ENCODE measurements at places on chromosomes 7 and 10. TPM values are rescaled to one million over a fixed set of nuclear protein-coding genes. Genes with fewer than 3 reads are reported as not detected.

GRCh38 chr10:43046288-43046991, 30.4 kb upstream of the RET start:
- H3K27ac ChIP-seq, result no peak overlapping the region
- no peak overlapping the region for H3K4me3 ChIP-seq
- DNase-seq, result no peak
- H3K27me3 ChIP-seq, result no peaks in the 10 kb centered on the region
- no peaks in the 10 kb centered on the region for H3K36me3 ChIP-seq

Gene TMEM196
- total RNA-seq, result 0.12 TPM

DNA sequence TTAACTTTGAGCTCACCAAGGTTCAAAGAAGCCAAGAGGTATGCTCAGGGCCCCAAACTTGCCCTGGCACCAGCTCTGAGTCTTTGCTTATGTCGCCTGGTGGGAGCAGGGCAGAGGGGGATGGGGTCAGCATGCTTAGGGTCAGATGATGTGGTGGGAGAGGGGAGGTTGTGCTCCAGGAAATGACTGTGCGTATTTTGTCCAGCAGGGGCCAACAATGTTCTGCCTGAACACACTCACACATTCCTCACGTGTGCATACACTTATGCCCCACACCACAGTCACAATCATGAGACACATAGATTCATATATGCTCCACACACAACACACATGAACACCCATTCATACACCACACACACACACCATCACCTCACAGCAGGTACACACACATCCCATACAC, 4.4 kb upstream of the RAMP3 start:
- no peak for DNase-seq
- no peaks in the 10 kb centered on the region for H3K27me3 ChIP-seq
- H3K36me3 ChIP-seq, result no peaks in the 10 kb centered on the region
- H3K4me3 ChIP-seq, result no peak overlapping the region

DNA sequence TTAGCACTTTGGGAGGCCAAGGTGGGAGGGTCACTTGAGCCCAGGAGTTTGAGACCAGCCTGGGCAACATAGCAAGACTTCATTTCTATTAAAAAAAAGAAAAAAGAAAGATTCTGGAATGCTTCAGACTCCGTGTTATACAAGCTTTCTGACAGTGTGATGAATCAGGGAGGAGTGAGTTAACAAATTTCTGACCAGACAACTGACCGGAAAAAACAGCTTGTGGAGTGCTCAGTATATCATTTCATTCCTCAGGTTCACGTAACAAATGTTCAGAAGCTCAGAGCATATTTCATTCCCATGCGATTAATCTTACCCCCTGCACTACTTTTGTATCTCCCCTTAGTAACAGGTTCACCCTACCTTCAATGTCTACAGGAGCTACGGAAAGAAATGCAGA, 28.6 kb upstream of the TNPO3 start:
- H3K27ac ChIP-seq, result no peak overlapping the region
- H3K4me3 ChIP-seq, result no peak overlapping the region
- H3K27me3 ChIP-seq, result no peaks in the 10 kb centered on the region
- H3K36me3 ChIP-seq, result no peaks in the 10 kb centered on the region
- DNase-seq, result no peak
- H3K4me1 ChIP-seq, result no peaks in the 10 kb centered on the region

DNA sequence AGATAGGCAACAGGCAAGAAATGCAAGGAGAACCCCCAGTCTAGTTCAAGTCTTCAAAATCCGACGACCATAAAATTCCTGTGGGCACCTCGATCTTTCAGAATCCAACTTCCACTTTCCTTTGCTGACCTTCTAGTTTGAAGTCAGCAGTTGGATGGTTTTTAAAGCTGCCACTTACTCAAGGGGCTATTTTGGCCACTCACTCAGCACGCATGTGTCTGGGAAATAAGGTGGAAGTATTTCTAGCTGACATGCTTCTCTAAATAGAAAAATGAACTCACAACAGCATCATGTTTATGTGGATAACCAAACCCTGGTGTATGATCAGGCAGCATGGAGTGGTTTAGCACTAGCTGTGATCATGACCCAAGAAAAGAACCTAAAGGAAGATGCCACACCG, at the start of gene NRAP:
Gene NRAP, minus strand, starts transcription at position 134 of the 400 bp plus-strand sequence. CDS start 159 bp downstream, outside the sequence.
- DNase-seq, result no peak
- H3K36me3 ChIP-seq, result no peaks in the 10 kb centered on the region
- no peak within 1 kb of the TSS for H3K27ac ChIP-seq
- H3K4me1 ChIP-seq, result no peaks in the 10 kb centered on the region

DNA sequence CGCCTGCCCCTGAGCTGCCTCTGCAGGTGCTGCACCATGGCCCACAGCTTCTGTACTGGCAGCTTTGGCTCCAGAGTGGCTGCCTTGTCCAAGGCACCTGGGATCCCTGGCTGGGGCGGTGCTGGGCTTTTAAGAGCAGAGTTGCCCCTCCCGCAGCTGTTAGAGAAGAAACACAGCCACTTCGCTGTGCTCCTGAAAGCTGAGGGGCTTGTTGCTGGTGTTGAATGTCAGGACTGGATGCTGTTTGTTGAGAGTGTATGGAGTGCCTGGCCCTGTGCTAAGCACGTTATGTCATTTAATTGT, 6.2 kb downstream of the FAM241B start:
- no peak overlapping the region for H3K27ac ChIP-seq
- no peak for DNase-seq
- no peaks in the 10 kb centered on the region for H3K36me3 ChIP-seq
- H3K4me3 ChIP-seq, result no peak overlapping the region

GRCh38 chr7:40876601-40877000, 741.8 kb downstream of the SUGCT start:
- DNase-seq, result no peak
- H3K36me3 ChIP-seq, result no peaks in the 10 kb centered on the region
- no peaks in the 10 kb centered on the region for H3K4me1 ChIP-seq
- no peaks in the 10 kb centered on the region for H3K27me3 ChIP-seq
- H3K27ac ChIP-seq, result no peak overlapping the region

DNA sequence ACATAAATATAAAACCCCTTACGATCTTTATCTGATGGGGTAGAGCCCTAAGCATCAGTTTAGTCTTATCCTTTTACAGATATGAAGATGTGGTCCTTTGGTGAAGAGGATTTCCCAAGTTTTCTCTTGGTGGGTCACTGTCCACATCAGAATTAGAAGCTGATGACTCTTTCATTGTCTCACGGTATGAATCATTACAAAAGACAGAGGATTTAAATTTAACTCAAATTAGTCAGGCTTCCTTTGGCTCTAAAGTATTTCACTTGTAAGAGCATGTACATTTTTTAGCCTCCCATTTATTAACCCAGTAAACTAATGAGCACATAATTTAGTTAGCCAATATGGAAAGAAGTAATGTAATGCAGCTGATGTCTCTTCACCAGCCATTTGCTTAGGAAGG, 49.9 kb upstream of the TMEM26 start:
- no peaks in the 10 kb centered on the region for H3K27me3 ChIP-seq
- no peak overlapping the region for H3K27ac ChIP-seq
- H3K36me3 ChIP-seq, result no peaks in the 10 kb centered on the region
- no peaks in the 10 kb centered on the region for H3K4me1 ChIP-seq

DNA sequence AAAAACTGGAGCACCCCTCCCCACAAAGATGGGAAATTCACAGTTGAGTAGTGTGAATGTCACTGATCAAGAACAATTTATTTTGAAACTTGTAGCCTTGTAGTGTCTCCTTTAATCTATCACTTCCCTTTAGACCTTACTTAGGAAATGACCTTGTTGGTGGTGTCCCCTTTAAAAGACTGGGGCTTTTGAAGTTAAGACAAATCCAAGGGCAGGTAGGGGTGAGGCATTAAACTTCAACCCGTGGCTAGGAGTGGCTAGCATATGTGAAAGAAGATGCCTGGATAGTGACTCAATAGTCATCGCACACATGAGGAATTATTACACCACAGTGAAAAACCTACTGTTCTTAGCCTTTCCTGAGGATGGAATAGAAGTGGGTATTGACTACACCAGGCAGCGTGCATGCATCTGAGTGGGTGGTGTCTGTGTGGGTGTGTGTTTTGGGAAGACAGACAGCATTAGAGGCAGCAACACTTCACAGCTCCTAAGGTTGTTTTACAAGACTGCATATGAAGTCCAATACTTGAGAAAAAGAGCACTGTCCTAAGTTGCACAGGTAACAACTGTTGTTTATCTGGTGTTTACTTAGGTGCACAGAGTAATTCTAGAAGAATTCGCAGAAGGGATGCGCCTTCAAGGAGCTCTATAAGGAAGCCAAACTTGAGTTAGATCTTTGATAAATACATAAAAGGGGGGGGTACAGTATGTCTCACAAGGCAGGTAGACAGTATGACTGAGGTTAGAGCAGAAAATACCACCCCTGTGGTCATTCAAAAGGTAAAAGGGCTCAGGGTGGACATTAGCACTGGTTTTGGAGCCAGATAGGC, 32.9 kb downstream of the ABLIM1 start:
- no peak overlapping the region for H3K4me3 ChIP-seq
- no peak for DNase-seq
- H3K36me3 ChIP-seq, result no peaks in the 10 kb centered on the region
- no peak overlapping the region for H3K27ac ChIP-seq
- peaks cover 3% of the 10 kb centered on the region for H3K4me1 ChIP-seq
- no peaks in the 10 kb centered on the region for H3K27me3 ChIP-seq
